Skeletal muscle tissue (tissue), 5 donors: ENCODE measurements at places on chromosomes 11 and 22. TPM values are rescaled to one million over a fixed set of nuclear protein-coding genes. Genes with fewer than 3 reads are reported as not detected.

The F2 gene
- total RNA-seq, result 0.52 TPM

The OLFML1 gene
- total RNA-seq, result 29.2 TPM

The HOATZ gene
- not detected for total RNA-seq

The OR8G5 gene
- 0.52 TPM for total RNA-seq

The IGF2 gene
- 711 TPM for total RNA-seq

The TCF20 gene
- 13.0 TPM for total RNA-seq

The NUDT8 gene
- 5.2 TPM for total RNA-seq

The CSNK2A3 gene
- total RNA-seq, result 0.52 TPM

The OR4D5 gene
- total RNA-seq, result 0.52 TPM
